ENCODE measurements at places on chromosomes 2 and 18. TPM values are rescaled to one million over a fixed set of nuclear protein-coding genes. Genes with fewer than 3 reads are reported as not detected.

The TUBA3E gene
- polyA plus RNA-seq: 0.05 TPM

The TRIM43B gene
- not detected for polyA plus RNA-seq

The PDCL3 gene
- 17.9 TPM for polyA plus RNA-seq

The MEP1B gene
- 0.12 TPM for polyA plus RNA-seq

The SLC30A3 gene
- polyA plus RNA-seq: 0.22 TPM

The BCL11A gene
- 3.0 TPM for polyA plus RNA-seq

The PLA2R1 gene
- 2.6 TPM for polyA plus RNA-seq

The MAB21L4 gene
- polyA plus RNA-seq: 0.48 TPM

The TWIST2 gene
- 3.4 TPM for polyA plus RNA-seq

The PLCD4 gene
- polyA plus RNA-seq: 0.68 TPM

The SERPINB4 gene
- polyA plus RNA-seq: not detected

The REG1A gene
- 51.5 TPM for polyA plus RNA-seq

The GPR55 gene
- 0.11 TPM for polyA plus RNA-seq

The ZNF521 gene
- polyA plus RNA-seq: 1.8 TPM

The UNC50 gene
- polyA plus RNA-seq: 38.6 TPM

The METTL5 gene
- 42.8 TPM for polyA plus RNA-seq

The NAT8 gene
- polyA plus RNA-seq: not detected

The LYPD6 gene
- 1.2 TPM for polyA plus RNA-seq

The POTEE gene
- polyA plus RNA-seq: not detected

The MAP3K19 gene
- polyA plus RNA-seq: not detected

The B4GALT6 gene
- polyA plus RNA-seq: 0.87 TPM

The IL1F10 gene
- polyA plus RNA-seq: not detected

The LYG2 gene
- not detected for polyA plus RNA-seq

The SPR gene
- 29.0 TPM for polyA plus RNA-seq

The IL1RL2 gene
- 0.67 TPM for polyA plus RNA-seq

The GRP gene
- polyA plus RNA-seq: not detected

The CFAP221 gene
- polyA plus RNA-seq: 5.6 TPM

The RPL37A gene
- polyA plus RNA-seq: 3,477 TPM

The IL1RL1 gene
- polyA plus RNA-seq: 28.8 TPM

The GCG gene
- 1.2 TPM for polyA plus RNA-seq

The STARD6 gene
- polyA plus RNA-seq: not detected

The METTL8 gene
- polyA plus RNA-seq: 8.1 TPM

The CIB4 gene
- polyA plus RNA-seq: 0.16 TPM

The IGFBP5 gene
- polyA plus RNA-seq: 36.1 TPM

The NGEF gene
- polyA plus RNA-seq: 2.2 TPM

The RGPD5 gene
- polyA plus RNA-seq: 6.6 TPM

Data from adipose tissue (tissue), 3 donors.